T-helper 1 cell (primary cell): ENCODE measurements at places on chromosomes 4 and X.
A peak's percentile ranks its signal among the peaks of the same experiment; 100 is the strongest.

DNA sequence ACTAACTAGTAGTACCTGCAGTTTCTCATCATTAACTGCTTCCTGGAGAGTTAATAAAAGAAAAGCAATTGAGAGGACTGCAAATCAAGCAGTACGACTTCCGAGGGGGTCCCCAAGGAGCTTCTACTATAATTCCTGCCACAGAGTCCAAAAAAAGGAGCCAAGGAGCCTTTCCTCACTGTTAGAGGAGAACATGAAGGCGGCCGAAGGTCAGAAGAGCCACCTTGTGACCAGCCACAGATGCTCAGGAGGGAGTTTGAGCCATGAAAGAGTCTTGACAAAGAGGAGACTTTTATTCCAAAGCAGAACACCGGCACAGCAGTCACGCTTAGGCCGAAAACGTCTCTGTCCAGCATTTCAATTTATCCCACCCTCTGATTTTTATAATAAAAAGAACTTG lies 62.2 kb downstream of the RELL1 start:
- DNase-seq: no peak

- peak; percentile 38 for DNase-seq
Observed at GRCh38 chrX:150486011-150486410, 82.4 kb upstream of the MTM1 start.

GRCh38 chr4:53105313-53105712 lies 243.2 kb downstream of the RASL11B start:
- DNase-seq: no peak

DNA sequence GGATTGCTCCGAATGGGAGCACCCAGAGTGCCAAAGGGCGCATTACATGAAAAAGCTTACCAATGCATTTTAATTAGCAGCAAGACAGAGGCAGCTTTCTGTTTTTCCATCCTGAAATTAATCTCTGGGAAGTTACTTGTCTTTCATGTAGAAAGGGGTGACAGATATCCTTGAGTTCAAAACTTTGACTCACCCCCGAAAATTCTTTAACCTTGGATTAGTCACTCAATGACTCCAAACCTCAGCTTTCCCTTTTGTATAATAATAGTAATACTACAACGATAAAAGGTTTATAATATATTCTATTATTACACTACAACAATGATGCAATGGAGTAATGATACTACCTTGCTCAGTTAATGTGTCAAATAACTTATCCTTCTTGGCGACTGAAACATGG lies 126.3 kb downstream of the ADAMTS3 start:
- DNase-seq: no peak

DNA sequence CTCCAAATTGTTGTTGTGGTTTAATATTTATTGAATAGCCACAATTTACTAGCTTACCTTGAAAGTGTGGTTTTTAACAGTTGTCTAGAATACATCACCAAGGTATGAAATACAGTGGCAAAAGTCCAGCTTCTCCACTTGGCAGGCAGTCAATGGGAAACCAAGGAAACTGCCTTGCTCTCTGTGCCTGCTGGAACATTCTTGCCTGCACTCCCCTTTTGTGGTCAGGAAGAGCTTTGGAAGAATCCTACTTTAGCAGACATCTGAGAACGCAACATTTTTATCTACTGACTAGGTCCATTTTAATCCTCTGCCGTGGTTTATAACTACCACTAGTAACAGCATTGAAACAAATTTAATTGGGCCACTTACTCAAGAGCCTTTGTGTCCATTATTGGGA lies 64.5 kb downstream of the TENM3 start:
- no peak for DNase-seq

DNA sequence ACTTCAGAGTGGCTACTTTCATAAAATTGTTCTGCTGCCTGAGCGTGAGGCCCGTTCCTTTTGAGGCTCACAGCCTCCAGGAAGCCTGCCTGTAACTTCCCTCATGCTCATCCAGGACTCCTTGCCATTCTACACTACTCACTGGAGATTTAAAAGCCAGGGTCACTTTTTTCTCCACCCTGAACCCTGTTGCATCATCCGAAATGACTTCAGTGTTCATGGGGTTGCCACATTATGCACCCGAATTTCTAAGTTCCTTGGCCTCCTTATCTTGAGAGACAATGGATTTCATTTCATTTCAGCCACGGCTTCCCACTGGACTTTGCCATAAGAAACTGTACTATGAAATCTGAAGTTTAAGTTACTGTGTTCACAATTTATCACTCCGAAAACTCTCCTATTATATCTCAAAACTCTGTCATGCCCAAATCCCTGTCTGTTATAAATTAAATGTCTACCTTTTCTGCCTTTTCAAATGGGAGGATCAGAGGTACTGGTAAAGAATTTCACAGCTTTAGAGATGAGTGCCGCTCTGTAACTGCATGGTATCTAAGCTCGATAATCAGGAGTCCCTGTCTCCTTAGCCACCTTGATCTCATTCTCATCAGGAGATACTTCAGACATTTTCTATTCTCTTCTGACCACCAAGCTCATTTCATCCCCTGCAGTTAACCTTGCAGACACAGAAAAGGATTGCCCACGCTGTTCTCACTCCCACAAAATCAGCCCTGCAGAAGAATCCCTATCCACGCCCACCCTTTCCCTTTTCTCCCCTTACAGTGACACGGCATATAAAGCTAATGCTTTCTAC lies 59.9 kb downstream of the TRIML1 start:
- no peak for DNase-seq

DNA sequence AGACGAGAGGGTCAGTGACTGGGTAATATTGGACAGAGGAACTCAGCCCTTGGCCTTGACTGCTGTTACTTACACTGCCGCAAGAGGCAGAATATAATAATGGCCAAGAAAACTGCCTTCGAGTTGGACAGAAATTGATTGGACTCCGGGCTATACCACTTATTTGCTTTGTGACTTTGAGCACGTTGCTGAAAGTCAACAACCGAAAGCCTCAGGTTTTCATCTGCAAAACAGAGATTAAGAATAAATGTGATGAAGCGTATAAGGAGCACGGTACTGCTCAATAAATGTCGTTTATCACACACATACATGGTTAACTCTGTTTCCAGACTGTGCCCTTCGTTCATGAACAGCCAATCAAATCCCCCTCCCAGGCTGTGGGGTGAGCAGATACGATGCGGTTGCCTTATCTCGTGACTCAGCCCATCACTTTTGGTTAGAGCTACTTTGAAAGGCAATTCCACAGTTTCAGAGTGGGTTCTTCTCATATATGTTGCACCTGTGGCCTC lies 91.6 kb downstream of the TSPAN7 start:
- DNase-seq: no peak

- no peak for DNase-seq
Observed at GRCh38 chr4:183205193-183205592, 106.1 kb downstream of the WWC2 start.
